ENCODE measurements at places on chromosomes 5 and 9.

GRCh38 chr9:19120877-19121276 is 6.4 kb downstream of the PLIN2 start:
- no peak for DNase-seq

DNA sequence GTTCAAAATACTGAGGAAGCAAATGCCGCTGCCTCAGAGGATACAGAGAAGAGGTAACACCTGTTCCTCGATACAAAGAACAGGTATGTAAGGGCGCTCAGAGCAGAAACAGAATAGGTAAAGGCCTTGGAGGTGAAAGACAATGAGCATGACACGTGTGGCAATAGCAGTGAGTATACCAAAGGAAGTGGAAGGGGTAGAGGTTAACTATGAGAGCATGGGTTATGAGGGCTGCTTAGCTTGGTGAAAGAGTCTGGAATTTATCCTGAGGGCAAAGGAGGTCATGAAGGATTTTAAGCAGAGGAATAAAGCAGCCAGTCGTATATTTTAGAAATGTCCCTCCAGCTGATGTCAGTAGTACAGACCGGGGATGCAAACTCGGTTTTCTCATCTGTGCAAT is 269.8 kb upstream of the ZNF462 start:
- no peak for DNase-seq

DNA sequence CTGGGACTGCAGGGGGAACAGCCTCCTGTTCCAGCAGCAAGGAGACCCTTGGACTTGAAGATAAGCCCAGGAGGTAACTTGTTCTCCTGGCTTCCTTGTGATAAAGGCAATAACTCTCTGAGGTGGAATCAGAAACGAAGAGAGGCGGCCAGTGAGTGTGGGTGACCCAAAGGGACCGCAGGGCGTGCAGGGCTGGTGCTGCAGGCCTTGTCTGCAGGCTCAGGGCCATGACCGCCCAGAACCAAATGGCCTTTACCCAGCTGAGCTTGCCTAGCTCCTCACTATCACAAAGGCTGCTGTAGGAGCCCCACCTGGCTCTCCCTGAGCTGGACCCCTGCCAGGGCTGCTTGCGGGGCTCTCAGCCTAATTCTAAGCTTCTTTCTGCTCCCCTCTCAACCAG is 72.5 kb downstream of the NDFIP1 start:
- DNase-seq = no peak

- no peak for DNase-seq
Observed at GRCh38 chr9:121185774-121186403, 15.8 kb downstream of the RAB14 start.

- no peak for DNase-seq
Observed at GRCh38 chr5:36252722-36253365, 11.1 kb upstream of the NADK2 start.

DNA sequence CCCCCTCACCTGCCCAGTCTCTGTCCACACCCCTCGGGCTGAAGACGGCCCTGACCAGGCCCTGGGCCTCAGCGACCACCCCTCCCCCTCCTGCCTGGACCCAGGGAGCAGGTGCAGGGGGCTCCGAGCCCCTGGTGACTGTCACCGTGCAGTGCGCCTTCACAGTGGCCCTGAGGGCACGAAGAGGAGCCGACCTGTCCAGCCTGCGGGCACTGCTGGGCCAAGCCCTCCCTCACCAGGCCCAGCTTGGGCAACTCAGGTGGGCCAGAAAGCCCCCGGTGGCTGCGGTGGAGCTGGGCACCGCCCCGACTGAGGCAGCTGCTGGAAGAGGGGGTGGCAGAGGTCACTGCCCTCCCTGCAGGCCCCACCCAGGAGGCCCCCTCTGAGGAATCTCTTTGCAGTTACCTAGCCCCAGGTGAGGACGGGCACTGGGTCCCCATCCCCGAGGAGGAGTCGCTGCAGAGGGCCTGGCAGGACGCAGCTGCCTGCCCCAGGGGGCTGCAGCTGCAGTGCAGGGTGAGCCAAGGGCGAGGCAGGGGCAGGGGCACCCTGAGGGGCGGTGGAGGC is 7.7 kb downstream of the ENTPD8 start:
- DNase-seq = no peak

GRCh38 chr9:22108581-22109370 is 99.7 kb upstream of the CDKN2B start:
- DNase-seq = no peak

GRCh38 chr5:88732181-88732633 is 150.8 kb downstream of the MEF2C start:
- no peak for DNase-seq

- DNase-seq = no peak
Observed at GRCh38 chr5:177249761-177250537, 53.6 kb downstream of the RAB24 start.

- no peak for DNase-seq
Observed at GRCh38 chr5:67214036-67214435, 17.4 kb upstream of the CD180 start.

DNA sequence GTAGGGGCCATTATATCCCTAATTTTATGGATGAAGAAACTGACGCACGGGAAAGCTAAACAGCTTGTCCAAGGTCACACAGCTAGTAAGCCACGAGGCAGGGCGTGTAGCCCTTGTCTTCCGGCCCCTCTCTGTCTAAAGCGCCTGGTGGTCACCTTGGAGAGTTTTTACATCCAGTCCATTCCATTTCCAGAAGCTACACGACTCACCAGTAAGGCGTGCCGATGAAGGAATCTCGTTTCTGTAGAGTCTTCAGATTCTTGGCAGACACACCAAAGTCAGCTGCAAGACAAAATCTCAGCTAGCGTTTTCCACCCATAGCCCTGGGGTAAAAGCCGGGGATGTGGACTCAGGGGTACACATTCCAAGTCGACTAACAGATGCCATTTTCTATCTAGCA is 80.5 kb downstream of the STK10 start:
- no peak for DNase-seq

GRCh38 chr9:125544988-125545651 is 161.9 kb downstream of the MAPKAP1 start:
- no peak for DNase-seq

DNA sequence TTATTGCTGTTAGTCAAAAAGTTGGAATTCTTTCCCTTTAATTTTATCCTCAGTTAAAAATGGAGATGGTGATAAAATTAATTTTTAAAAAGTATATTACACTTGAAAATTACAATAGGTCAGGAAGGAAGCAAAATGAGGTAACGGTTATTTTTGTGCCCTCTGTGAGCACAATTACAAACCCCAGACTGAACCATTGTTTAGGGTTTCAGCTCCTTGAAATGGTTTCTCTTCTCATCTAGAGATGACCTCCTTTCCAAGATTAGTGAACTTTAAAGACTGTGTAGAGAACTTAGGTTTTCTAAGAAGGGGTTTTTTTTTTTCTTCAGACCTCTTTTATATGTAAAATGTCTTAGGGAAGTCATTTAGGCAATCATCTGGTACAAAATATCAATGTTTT is 126.2 kb upstream of the CHD1 start:
- DNase-seq = no peak

GRCh38 chr5:59287361-59287760 is 606.2 kb downstream of the PDE4D start:
- no peak for DNase-seq

- DNase-seq = no peak
Observed at GRCh38 chr5:109929376-109929775, 239.6 kb downstream of the MAN2A1 start.

GRCh38 chr5:42950116-42950455 is 90.0 kb downstream of the ANXA2R start:
- DNase-seq = no peak

GRCh38 chr5:8209500-8209899 is 340.6 kb downstream of the MTRR start:
- DNase-seq = no peak

DNA sequence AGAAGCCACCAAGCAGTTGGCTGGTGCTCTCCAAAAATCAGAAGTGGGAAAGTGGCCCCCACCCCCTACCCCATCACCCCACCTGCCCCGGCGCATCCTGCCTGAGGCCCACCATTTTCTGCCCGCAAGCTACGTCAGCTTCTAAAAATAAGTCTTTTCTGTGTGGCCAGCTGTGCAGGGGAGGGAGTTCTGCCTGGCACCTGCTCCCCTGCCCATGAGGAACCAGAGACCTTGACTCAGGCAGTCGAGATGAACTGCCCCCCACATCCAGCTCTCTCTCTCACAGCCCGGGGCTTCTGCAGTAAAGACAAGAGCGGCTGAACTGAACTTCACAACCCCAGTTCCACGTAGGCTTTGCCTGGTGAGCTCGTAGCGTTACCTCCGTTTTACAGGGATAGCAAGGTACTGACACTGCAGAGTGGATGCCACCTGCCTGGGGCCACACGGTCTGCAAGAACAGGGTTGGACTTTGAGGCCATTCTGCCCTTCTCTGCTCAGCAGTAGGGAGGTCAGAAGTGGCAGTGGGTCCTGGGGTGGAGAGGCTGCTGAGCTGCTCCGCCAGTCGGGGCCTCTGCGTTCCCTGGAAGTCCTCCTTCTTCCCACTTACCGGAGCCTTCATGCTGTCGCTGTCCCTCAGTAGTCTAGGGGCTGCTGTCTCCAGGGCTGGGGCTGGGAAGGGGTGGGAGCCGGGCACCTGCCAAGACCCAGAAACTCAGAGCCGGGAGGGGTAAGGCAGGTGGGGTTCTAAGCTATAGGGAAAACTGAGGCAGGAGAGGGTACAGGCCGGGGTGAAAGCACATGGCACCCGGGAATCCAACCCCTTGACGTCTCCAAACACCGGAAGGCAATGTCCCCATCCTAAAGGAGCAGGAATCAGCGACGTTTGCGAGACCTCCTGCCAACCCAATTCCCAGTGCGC is 781 bp downstream of the ST6GALNAC4 start:
- no peak for DNase-seq

DNA sequence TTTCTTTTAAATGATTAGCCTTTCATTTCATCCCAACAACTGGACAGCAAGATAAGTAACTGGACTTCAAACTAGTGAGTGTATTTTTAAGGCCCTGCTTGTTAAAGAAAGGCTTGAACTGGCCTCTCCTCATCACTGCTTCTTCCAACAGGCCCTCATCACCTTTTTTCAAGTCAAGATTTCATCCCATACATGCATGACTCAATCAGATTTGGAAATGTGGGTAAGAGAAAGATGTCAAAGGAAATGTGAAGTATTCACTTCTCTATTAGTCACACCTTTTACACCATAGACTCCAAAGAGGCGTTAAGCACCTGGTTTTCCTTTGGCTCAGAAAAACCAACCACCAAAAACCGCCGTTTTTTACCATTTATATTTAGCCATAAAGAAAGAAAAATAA is 4.9 kb downstream of the NR4A3 start:
- no peak for DNase-seq

DNA sequence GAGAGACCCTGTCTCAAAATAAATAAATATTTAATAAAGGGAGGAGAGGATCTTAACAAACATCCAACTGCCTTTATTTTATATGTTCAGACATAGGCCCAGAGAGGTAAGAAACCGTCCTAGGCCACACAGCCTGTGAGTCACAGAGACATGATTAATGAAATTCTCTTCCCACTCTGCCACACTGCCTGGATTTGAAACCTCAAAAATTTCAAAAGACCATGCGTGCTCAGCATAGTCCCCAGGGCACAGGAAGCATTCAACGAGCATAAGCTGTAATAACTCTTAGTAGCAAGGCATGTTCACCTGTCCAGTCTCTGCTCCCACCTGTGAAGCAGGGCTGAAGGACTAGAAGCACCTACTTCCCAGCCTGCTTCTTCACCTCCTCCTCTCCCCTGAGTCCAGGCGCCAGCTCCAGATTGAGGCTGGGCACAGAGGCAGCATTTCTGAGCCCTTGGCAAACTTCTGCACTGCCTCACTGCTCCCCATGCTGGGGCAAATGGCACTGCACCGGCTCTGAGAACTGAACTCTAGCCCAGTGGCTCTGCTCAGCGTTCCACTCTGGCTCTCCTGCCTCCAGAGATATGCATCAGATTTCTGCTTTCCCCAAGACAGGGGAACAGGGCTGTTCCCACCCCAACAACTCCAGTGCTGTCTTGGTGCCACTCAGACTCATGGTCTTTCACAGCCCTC is 1.1 kb downstream of the FAT2 start:
- DNase-seq = no peak

GRCh38 chr5:116404792-116405191 is 169.8 kb downstream of the SEMA6A start:
- DNase-seq = no peak

DNA sequence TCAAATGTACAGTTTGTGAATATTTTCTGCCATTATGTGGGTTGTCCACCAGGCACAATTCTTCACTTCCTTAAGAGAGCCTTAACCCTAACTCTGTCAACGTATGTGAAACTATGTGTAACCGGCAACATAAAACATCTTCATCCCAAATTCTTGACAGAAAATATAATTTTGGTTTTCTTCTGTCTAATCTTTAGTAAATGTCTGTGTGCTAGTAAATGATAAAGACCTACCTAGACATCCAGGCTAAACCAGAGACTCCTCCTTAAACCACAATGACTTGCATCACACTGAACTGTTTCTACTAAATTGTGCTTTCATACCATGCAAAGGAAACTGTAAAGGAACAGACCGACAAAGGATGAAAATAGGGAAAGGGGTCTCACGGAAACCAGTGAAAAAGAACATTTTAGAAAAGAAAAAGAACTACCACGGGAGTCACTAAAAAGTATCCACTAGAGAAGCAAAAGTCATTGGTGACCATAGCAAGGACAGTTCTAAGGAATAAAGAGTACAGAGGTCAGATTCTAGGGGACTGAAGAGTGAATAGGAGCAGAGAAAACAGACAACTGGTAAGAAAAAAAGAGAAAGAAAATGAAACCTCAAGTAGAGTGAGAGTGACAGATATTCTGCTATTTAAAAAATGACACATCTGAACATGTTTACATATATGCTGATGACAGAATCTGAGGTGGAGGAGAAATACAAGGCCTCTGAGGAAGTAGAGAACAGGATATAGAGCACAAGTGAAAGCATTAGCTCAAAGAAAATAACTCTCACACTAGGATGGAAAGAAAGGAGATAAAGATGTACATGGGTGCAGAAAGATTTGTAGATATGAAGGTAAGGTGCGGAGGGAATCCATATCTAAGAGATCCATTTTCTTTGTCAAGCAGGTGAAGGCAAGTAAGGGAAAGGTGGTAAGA is 49.4 kb downstream of the FNIP1 start:
- DNase-seq = no peak

DNA sequence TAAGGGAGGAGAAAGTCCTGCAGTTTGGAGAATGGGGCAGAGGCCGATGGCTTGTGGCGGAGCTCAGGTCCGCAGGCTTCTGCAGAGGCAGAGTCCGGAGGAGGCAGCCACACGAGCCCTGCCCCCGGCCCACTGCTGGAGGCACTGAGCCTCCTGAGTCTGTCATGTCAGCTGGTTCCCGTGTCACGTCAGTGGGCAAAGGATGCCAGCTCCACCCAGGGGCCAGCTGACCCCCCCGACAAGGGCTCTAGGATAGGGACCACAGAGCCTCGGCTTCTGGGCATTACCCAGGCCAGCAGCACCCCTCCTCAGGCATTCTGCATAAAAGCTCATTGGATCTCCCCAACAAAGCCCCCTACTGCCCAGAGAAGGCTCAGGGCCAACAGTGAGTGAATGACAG is 8.5 kb downstream of the SH3PXD2B start:
- no peak for DNase-seq

- no peak for DNase-seq
Observed at GRCh38 chr9:113879911-113880310, 3.8 kb downstream of the ZNF618 start.

GRCh38 chr9:93009337-93010015 is 49.0 kb upstream of the SUSD3 start:
- DNase-seq = no peak

- no peak for DNase-seq
Observed at GRCh38 chr5:152844713-152845112, 439.6 kb upstream of the NMUR2 start.
